ENCODE measurements at places on chromosomes 4 and X. TPM values are rescaled to one million over a fixed set of nuclear protein-coding genes. Genes with fewer than 3 reads are reported as not detected.
A peak's percentile ranks its signal among the peaks of the same experiment; 100 is the strongest.

DNA sequence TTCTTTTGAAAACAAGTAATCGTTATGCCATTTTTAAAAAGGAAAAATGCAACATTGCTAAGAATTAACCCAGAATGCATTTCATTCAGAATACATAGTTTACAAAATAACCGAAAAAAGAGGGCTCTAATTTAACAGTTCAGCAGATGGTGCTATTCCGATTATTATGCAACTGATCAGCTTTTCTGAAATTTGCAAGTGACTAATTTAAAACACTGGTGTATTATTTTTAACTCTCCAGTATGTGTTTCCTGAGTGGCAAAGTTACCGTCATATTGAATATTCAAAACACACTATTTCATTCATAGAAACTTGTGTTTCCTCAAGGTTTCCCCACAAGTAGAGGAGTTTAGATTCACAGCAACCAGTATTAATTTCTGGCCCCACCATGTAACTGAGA is 21.1 kb downstream of the ZBTB49 start:
- DNase-seq: no peak
- H3K27ac ChIP-seq: no peak overlapping the region
- no peaks in the 10 kb centered on the region for H3K27me3 ChIP-seq
- H3K4me1 ChIP-seq: peaks cover 12% of the 10 kb centered on the region
- H3K4me3 ChIP-seq: no peak overlapping the region

DNA sequence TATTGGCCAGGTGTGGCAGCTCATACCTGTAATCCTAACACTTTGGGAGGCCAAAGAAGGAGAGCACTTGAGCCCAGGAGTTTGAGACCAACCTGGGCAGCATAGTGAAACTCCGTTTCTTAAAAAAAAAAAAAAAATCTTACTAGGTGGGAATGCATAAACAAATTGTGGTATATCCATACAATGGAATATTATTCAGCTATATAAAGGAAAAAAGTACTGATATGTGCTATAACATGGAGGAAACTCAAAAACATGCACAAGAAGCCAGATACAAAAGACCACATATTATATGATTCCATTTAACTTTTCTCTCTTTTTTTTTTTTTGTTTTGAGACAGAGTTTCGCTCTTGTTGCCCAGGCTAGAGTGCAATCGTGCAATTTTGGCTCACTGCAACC is 13.5 kb upstream of the BCORL1 start:
- no peaks in the 10 kb centered on the region for H3K27me3 ChIP-seq
- H3K4me3 ChIP-seq: no peak overlapping the region
- no peaks in the 10 kb centered on the region for H3K4me1 ChIP-seq

- peaks cover 17% of the 10 kb centered on the region for H3K4me1 ChIP-seq
- no peaks in the 10 kb centered on the region for H3K36me3 ChIP-seq
- H3K27ac ChIP-seq: no peak overlapping the region
- H3K27me3 ChIP-seq: no peaks in the 10 kb centered on the region
- DNase-seq: no peak
Observed at GRCh38 chrX:17020356-17020755, 73.9 kb downstream of the REPS2 start.

GRCh38 chrX:75067931-75068330 is 88.2 kb downstream of the ABCB7 start:
- peak; percentile 6 for DNase-seq
- no peaks in the 10 kb centered on the region for H3K36me3 ChIP-seq
- H3K4me3 ChIP-seq: no peak overlapping the region
- H3K27me3 ChIP-seq: no peaks in the 10 kb centered on the region

The PFKFB1 gene
- total RNA-seq: not detected

GRCh38 chrX:641671-642435 is 11.3 kb downstream of the SHOX start:
- H3K27me3 ChIP-seq: no peaks in the 10 kb centered on the region
- no peak overlapping the region for H3K4me3 ChIP-seq
- no peaks in the 10 kb centered on the region for H3K36me3 ChIP-seq
- no peaks in the 10 kb centered on the region for H3K4me1 ChIP-seq

The ERCC6L gene
- total RNA-seq: 1.9 TPM

GRCh38 chr4:1370321-1371124 is 23.5 kb downstream of the UVSSA start:
- H3K27ac ChIP-seq: no peak overlapping the region
- no peaks in the 10 kb centered on the region for H3K36me3 ChIP-seq
- H3K4me3 ChIP-seq: no peak overlapping the region
- H3K4me1 ChIP-seq: no peaks in the 10 kb centered on the region
- DNase-seq: no peak
- no peaks in the 10 kb centered on the region for H3K27me3 ChIP-seq

GRCh38 chr4:154549894-154550790 is at the start of gene PLRG1:
PLRG1 (minus strand) TSS chr4:154550400; CDS start chr4:154550308, 92 bp downstream.
- DNase-seq: peak; percentile 99
- peak within 1 kb of the TSS; percentile 94 for H3K4me3 ChIP-seq
- no peaks in the 10 kb centered on the region for H3K27me3 ChIP-seq
- H3K36me3 ChIP-seq: peaks cover 23% of the 10 kb centered on the region
- peaks cover 10% of the 10 kb centered on the region for H3K4me1 ChIP-seq

DNA sequence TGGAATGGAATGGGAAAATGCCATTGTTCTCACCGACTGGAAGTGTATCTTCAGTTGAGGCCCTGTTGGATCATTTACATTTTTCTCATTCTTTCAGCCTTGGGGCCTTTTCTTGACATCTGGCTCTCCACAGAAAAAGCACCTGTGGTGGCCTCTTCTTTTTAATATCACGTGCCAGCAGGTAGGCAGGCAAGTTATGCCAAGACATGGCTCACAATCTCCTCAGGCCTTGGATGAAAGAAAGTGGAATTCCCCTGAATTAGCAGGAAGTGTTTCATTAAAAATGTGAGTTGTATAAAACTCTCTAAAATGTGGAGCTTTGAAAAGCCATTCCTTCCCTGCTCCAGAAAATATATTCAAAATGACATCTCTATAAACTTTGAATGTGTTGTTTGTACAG is 122.1 kb downstream of the FRAS1 start:
- H3K4me1 ChIP-seq: peaks cover 10% of the 10 kb centered on the region
- DNase-seq: no peak
- no peaks in the 10 kb centered on the region for H3K27me3 ChIP-seq
- H3K4me3 ChIP-seq: no peak overlapping the region
- no peaks in the 10 kb centered on the region for H3K36me3 ChIP-seq
- no peak overlapping the region for H3K27ac ChIP-seq

The TMEM150C gene
- total RNA-seq: 0.22 TPM

DNA sequence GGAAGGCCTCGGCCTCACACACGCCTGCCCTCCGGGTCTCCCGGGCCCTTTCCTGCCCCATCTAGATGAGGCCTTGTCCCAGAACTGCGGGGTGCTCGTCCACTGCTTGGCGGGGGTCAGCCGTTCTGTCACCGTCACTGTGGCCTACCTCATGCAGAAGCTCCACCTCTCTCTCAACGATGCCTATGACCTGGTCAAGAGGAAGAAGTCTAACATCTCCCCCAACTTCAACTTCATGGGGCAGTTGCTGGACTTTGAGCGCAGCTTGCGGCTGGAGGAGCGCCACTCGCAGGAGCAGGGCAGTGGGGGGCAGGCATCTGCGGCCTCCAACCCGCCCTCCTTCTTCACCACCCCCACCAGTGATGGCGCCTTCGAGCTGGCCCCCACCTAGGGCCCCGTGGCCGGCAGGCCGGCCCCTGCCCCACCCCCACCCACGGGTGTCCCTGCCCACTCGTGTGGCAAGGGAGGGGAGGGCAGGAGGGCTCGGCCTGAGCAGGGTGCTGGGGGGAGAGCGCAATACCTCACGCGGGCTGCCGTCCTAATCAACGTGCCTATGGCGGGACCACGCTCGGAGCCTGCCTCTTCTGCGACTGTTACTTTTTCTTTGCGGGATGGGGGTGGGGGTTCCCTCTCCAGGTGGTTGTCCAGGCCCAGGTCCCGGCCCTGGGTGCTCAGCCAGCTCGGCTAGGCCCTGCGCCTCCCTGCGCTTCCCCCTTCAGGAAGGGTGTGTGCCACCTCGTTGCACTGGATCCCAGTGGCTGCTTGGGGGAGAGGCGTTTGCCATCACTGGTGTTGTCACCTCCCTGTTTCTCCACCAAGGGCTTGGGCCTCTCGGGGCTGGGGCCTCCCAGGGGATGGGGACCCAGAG is 3.1 kb downstream of the DUSP9 start:
- H3K27ac ChIP-seq: no peak overlapping the region
- H3K4me1 ChIP-seq: no peaks in the 10 kb centered on the region
- H3K27me3 ChIP-seq: peaks cover 14% of the 10 kb centered on the region
- no peaks in the 10 kb centered on the region for H3K36me3 ChIP-seq
- DNase-seq: no peak

GRCh38 chr4:55132775-55133174 is 7.4 kb upstream of the KDR start:
- H3K4me3 ChIP-seq: no peak overlapping the region
- H3K27me3 ChIP-seq: no peaks in the 10 kb centered on the region
- H3K4me1 ChIP-seq: no peaks in the 10 kb centered on the region
- H3K27ac ChIP-seq: no peak overlapping the region
- no peak for DNase-seq

The NXF2B gene
- total RNA-seq: not detected

DNA sequence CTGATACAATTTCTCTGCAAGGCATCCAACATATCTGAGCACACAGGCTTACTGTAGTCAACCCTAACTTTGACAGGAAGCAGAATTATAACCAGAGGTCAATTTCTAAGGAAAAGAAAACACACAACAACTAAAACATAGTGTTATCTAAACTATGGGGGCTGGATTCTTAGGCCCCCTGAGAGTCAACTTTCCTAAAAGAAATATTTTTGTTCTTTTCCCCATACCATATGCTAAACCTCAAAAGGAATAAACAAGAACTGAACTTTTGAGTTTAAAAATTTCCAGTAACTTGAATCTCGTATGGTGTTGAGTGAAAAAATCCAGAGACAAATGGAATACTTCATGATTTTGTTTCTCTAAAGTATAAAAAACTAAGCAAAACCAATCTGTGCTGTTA is 42.9 kb downstream of the ATXN3L start:
- no peak overlapping the region for H3K4me3 ChIP-seq
- DNase-seq: no peak
- no peaks in the 10 kb centered on the region for H3K4me1 ChIP-seq
- no peaks in the 10 kb centered on the region for H3K36me3 ChIP-seq
- H3K27ac ChIP-seq: no peak overlapping the region
- no peaks in the 10 kb centered on the region for H3K27me3 ChIP-seq

The RAB41 gene
- total RNA-seq: not detected

- no peaks in the 10 kb centered on the region for H3K4me1 ChIP-seq
- no peaks in the 10 kb centered on the region for H3K36me3 ChIP-seq
- H3K27me3 ChIP-seq: no peaks in the 10 kb centered on the region
- H3K4me3 ChIP-seq: no peak overlapping the region
Observed at GRCh38 chrX:3026074-3026815, 15.0 kb upstream of the ARSF start.

The NWD2 gene
- total RNA-seq: not detected
